ENCODE measurements at places on chromosomes 5 and 9.

DNA sequence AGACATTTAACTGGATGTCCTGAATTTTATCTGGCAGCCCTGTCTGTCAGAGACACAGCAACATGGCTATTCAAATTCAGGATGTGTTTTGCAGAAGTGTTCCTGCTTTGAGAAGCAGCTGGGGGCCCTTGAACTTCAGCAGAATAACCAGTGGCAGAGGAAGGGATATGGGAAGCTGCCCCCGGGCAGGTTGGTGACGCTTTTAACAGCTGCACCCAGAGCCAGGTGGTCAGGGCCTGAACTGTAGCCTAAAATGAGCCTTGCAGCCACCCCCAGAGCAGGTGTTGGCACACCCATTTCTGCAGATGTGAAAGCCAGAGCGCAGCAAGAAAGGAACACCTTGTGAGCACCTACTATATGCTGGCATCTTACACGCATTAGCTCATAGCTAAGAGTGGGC is 128.7 kb upstream of the BOD1 start:
- no peak for DNase-seq

DNA sequence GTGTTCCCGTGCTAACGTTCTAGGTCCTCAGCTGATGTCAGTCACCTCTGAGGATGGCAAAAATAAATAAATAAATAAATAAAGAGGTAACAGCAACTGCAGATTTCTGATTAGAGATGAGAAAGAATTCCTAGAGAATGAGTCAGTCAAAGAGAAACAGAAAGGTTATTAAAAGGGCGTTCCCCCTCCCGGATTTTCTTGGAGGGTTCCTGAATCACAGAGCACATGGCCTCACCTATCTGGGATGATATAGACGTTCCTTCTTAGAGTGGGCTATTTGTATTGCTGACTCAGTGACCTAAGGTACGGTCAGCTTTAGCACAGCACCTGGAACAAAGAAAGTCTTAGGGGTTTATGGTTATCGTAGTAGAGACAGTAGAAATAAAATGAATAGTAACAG is 30.6 kb downstream of the HTR4 start:
- no peak for DNase-seq

DNA sequence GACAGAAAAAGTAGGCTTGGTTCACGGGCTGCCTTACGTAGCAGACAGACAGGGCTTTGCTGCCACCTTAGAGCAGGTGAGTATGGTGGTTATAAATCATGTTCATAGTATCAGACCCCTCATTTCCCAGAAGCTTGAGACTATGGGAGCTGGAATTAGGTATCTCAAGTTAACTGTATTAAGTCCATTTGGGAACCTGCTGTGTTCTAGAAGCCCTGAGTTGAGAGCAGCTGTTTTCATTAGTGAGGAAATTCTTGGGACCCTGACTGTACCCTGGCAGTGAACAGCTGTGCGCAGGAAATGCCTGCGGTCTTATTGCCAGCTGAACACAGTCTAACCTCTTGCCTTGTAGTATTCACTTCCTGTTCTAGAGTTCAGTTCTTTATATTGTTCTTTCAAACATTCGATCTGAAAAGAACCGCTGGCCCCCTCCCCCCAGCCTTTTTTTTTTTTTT is 29.8 kb downstream of the UGCG start:
- peak; percentile 47 for DNase-seq

- no peak for DNase-seq
Observed at GRCh38 chr5:159792180-159792579, 124.1 kb upstream of the ADRA1B start.

- no peak for DNase-seq
Observed at GRCh38 chr5:4387290-4387689, 752.8 kb upstream of the ADAMTS16 start.

GRCh38 chr5:34717426-34718327 is 61.5 kb downstream of the RAI14 start:
- DNase-seq, result no peak

DNA sequence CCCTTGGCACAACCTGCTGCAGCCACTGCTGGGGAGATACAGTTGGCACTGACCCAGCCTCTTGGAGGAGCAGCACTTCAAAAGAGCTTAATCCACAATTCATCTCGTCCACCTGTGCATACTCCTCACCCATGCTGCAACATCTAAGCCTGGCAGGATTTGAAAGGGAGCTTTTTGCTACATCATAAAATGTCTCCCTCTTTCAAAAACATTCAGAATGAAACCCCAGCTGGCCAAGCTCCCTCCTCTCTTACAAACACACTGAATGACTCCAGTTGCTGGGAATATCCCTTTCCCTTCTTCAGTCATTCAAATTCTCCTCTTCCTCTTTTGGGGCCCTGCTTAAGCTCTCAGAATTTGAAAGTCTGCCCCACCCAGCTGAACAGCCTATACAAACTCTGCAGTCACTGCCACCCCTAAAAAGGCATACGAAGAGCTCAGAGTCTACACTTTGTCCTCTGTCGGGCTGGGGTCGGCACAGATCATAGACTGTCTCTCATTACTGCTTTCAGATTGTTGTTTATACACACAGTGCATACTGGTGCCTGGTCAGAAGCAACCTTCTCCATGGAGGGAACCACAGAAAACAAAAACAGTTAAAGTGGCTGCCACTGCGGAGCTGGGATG is 8.8 kb upstream of the C5orf15 start:
- no peak for DNase-seq

DNA sequence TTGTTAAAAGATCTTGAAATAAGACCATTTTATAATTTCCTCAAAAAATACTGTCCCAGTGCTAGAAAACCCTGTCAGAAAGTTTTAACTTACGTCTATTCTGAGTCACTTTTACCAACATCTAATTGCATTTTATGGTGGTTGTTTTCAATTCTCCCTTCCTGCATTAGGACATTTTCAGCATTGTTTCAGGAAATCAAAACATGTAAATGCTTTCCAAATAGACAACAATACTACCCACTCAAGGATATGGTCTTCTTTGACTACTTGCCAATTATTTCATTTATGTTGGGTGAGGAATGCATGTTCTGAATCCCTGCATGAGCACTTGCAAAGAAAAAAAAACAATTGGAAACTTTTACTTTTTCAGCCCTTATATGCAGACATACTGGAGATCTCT is 284.6 kb upstream of the PDE4D start:
- no peak for DNase-seq

DNA sequence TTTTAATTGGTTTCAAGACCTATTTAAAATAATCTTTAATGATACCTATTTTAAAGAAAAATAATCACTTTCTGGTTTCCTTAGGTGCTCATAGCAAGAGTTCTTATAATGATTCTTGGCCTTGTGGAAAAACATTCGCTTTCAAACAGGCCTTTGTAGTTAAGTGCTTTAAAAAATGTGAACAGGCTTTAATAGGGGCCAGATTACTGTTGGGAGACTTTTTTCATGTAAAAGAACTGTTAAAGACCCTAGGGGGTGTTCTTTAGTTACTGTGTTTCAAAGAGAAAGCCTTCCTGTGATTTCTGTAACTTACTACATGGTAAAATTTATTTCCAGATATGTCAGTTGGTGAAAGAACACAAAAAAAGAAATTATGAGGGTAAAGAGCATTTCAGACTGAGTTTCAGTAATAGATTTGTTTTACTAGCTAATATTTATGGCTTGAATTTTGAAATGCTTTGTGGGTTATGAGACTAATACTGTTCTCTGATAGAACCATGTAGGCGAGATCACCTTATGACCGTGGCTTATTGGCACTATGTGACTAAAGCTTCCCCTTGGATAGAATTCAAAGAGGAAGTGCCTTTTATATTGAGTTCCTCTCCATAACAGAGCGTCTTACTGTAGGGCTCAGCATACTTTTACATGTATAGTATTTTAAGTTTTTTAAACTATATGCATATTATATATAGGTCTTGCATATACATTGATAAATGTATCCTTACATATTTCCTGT is 70.7 kb downstream of the CSNK1G3 start:
- DNase-seq, result no peak

DNA sequence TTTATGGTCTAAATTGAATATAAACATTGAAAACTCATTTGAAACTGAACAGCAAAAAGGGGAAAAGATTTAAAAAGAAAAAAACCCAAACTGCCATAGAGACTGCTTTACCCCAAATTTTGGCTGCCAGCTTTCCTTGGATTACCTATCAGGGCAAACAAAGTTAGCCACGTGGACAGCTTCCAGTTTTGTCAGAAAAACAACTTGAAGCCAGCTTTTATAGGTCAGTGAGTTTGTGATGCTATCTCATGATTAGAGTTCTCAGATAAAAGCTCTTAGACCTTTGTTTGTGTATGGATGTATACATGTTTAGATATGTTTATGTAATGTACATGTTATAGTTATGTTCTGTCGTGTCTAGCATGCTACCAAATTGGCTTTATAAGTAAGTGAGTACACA is 16.1 kb downstream of the FBP2 start:
- DNase-seq, result no peak

GRCh38 chr9:21294364-21294774 is 10.7 kb downstream of the IFNA5 start:
- DNase-seq, result no peak

DNA sequence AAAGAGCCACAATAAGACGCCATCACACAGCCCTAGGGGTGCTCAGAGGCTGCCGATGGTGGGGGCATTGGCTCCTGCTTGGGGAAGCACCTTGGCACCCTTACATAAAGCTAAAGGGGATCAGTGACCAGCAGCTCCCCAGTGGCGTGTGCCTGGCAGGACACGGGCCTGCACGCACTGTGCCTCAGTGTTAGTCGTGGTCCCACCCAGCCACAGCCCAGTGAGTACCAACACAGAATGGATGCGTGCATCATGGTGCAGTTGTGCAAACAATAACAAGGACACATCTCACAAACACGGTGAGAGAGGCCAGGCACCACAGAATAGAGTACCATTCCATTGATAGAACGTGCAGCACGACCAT is 103.2 kb downstream of the WNK2 start:
- no peak for DNase-seq

DNA sequence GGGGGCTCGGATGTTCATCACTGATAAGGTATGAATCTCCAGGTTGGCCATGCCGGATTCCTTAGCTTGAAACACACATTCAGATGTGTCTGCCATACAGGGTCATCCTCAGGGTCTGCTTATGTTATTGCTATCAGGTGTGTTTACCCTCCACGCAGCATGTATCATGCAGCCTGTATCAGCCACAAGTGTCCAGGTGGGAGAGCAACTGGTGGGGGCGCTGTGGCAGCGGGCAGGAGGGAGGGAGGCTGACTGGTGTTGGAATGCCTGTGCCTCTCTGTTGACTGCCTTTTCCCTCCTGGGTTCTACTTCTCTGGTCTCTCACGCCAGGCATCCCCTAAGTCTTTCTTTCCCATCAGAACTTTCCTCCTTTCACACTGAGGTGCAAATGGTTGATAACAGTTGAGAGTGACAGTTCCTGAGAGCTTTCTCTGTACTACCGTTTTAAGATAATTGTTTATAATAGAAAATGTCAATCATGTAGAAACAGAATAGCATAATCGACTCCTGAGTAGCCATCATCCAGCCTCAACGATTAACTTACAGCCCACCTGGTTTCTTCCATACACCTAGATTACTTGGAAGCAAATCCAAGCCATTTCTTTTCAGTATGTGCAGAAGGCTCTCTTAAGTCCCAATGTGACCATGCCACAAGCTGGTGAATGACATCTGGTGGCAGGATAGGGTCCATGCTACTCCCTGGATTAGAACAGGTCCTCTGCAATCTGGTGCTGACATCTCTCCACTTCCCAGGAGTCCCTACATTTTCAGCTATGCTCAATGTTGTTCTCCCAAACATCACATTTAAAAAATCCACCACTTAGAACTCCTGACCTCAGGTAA is 86.6 kb downstream of the ACER2 start:
- no peak for DNase-seq

- DNase-seq, result no peak
Observed at GRCh38 chr5:136123236-136123768, 9.3 kb upstream of the SMAD5 start.

Measured in stimulated activated CD4-positive, alpha-beta T cell treated with anti-CD3 and anti-CD28 coated beads, Interleukin-2, amount 100 ng/mL, for 24 hours (primary cell).